ENCODE measurements at places on chromosomes 2 and 18. TPM values are rescaled to one million over a fixed set of nuclear protein-coding genes. Genes with fewer than 3 reads are reported as not detected.

HTR2B gene
- 9.2 TPM for total RNA-seq

OSBPL1A gene
- total RNA-seq, result 35.1 TPM

SPP2 gene
- total RNA-seq, result not detected

CFAP65 gene
- not detected for total RNA-seq

FRZB gene
- total RNA-seq, result 203 TPM

RESP18 gene
- total RNA-seq, result not detected

GBX2 gene
- total RNA-seq, result not detected

SERPINB4 gene
- total RNA-seq, result not detected

DNA sequence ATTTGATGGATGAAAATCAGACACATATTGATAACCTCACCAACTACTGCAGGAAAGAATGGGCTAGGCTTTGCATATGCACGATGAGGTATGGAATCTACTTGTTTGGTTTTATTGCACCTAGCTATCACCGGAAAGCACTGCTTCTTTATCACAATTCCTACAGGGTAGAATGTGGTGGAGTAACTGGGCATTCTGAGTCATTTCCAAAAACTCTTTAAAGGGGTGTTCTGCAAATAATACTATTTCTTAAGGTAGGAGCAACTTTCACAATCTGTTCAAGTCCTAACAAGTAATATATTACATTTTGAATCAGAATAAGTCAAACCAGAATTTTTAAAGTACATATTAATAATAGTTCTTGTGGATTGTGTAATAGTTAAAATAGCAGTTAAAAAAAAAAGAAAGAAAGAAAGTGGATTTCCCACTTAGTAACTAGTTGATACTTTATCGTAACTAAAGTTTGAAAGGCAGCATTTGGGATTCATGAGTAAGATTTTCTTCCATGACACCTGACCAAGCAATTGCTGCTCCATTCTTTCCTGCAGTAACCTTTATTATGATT is 40.5 kb downstream of the INO80C start:
- peaks cover 42% of the 10 kb centered on the region for H3K4me1 ChIP-seq
- H3K27ac ChIP-seq, result no peak overlapping the region
- H3K36me3 ChIP-seq, result no peaks in the 10 kb centered on the region
- H3K4me3 ChIP-seq, result no peak overlapping the region
- no peaks in the 10 kb centered on the region for H3K27me3 ChIP-seq
- no peak for DNase-seq

DNA sequence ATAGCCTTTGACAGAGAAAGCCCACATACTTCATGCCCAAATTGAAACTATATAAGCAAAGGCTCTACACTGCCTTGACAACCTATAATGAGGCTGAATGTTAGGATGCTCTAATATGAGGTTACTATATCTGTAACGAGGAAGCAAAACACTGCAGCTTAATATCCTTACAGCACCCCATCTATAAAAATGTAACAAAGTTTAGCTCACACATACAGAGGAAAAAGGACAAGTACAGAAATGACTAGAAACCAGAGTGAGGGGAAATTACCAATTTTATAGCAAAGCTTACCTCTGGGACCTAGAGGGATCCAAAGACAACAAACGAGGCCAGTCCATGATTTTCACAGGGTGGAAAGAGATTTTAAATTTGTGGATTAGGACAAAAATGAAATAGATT is 138.5 kb downstream of the COL4A4 start:
- peaks cover 5% of the 10 kb centered on the region for H3K36me3 ChIP-seq
- no peak for DNase-seq
- no peaks in the 10 kb centered on the region for H3K27me3 ChIP-seq
- H3K4me3 ChIP-seq, result no peak overlapping the region
- H3K4me1 ChIP-seq, result no peaks in the 10 kb centered on the region
- no peak overlapping the region for H3K27ac ChIP-seq

DNA sequence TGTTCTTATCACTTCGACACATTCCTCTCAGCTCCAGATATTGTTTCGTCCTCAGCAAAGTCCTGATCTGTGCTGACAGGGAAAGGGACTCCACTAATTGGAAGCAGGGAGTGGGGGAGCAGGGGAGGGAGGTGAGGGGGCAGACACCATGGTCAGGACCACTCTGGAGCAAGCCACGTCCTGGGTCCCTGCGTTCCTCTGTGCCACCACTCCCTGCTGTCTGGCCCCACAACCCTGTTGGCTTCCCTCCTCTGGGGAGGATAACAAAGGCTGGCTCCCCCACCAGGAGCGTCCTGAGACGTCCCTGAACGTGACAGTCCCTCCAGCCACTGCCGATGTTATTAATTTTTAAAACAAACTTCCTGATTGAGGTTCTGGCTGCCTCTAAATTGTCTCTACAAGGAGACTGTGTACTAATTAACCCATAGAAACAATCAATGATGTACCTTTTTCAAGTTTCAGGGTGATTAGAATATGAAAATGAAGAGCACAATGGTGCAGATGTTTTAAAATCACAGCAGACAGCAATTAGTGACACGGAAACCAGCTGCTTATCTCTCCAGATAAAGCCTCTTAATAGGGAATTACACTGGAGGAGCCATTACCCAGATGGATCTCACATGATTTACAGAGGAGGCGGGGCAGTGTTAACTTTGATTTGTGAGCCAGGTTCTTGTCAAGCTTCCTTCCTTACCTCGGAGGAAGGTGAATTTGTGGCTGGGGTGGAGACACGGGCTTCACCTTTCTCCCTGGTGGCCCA is 257.5 kb downstream of the SETBP1 start:
- no peaks in the 10 kb centered on the region for H3K36me3 ChIP-seq
- H3K4me1 ChIP-seq, result peaks cover 3% of the 10 kb centered on the region
- H3K27ac ChIP-seq, result no peak overlapping the region
- no peak for DNase-seq
- no peak overlapping the region for H3K4me3 ChIP-seq

- DNase-seq, result no peak
- H3K27ac ChIP-seq, result no peak overlapping the region
- H3K4me3 ChIP-seq, result no peak overlapping the region
- no peaks in the 10 kb centered on the region for H3K36me3 ChIP-seq
- peaks cover 66% of the 10 kb centered on the region for H3K4me1 ChIP-seq
Measured at GRCh38 chr18:9931146-9931545, 17.3 kb downstream of the VAPA start.

- H3K27ac ChIP-seq, result no peak overlapping the region
- no peak for DNase-seq
- peaks cover 18% of the 10 kb centered on the region for H3K4me1 ChIP-seq
- no peak overlapping the region for H3K4me3 ChIP-seq
- H3K27me3 ChIP-seq, result no peaks in the 10 kb centered on the region
- no peaks in the 10 kb centered on the region for H3K36me3 ChIP-seq
Measured at GRCh38 chr18:46939337-46939963, 22.0 kb downstream of the KATNAL2 start.

GRCh38 chr2:38598991-38599295 is 3.8 kb downstream of the HNRNPLL start:
- H3K27me3 ChIP-seq, result no peaks in the 10 kb centered on the region
- peaks cover 45% of the 10 kb centered on the region for H3K4me1 ChIP-seq
- no peaks in the 10 kb centered on the region for H3K36me3 ChIP-seq
- no peak for DNase-seq

- no peaks in the 10 kb centered on the region for H3K36me3 ChIP-seq
- no peaks in the 10 kb centered on the region for H3K27me3 ChIP-seq
- peaks cover 8% of the 10 kb centered on the region for H3K4me1 ChIP-seq
- H3K4me3 ChIP-seq, result no peak overlapping the region
Measured at GRCh38 chr2:54052825-54053718, 62.3 kb upstream of the ACYP2 start.

GRCh38 chr2:56981554-56981953 is 797.8 kb downstream of the CCDC85A start:
- H3K36me3 ChIP-seq, result no peaks in the 10 kb centered on the region
- H3K4me1 ChIP-seq, result no peaks in the 10 kb centered on the region
- no peak overlapping the region for H3K4me3 ChIP-seq
- DNase-seq, result no peak
- no peaks in the 10 kb centered on the region for H3K27me3 ChIP-seq
- H3K27ac ChIP-seq, result no peak overlapping the region

GRCh38 chr2:168216351-168217005 is 30.9 kb downstream of the STK39 start:
- H3K27me3 ChIP-seq, result no peaks in the 10 kb centered on the region
- no peaks in the 10 kb centered on the region for H3K36me3 ChIP-seq
- no peak overlapping the region for H3K4me3 ChIP-seq
- no peak overlapping the region for H3K27ac ChIP-seq
- no peak for DNase-seq
- H3K4me1 ChIP-seq, result peaks cover 21% of the 10 kb centered on the region

- H3K36me3 ChIP-seq, result no peaks in the 10 kb centered on the region
- peak within 1 kb of the TSS; percentile 95 for H3K4me3 ChIP-seq
- peak within 1 kb of the TSS; percentile 98 for H3K27ac ChIP-seq
- DNase-seq, result peak; percentile 47
Measured at GRCh38 chr2:73112913-73113854, at the start of gene RAB11FIP5. Gene RAB11FIP5 (minus strand): TSS chr2:73112948. CDS start chr2:73112777, 171 bp downstream.

GRCh38 chr18:48475635-48476549 is 62.9 kb upstream of the CTIF start:
- no peaks in the 10 kb centered on the region for H3K36me3 ChIP-seq
- H3K27me3 ChIP-seq, result no peaks in the 10 kb centered on the region
- no peak overlapping the region for H3K27ac ChIP-seq
- peaks cover 4% of the 10 kb centered on the region for H3K4me1 ChIP-seq
- DNase-seq, result no peak

DNA sequence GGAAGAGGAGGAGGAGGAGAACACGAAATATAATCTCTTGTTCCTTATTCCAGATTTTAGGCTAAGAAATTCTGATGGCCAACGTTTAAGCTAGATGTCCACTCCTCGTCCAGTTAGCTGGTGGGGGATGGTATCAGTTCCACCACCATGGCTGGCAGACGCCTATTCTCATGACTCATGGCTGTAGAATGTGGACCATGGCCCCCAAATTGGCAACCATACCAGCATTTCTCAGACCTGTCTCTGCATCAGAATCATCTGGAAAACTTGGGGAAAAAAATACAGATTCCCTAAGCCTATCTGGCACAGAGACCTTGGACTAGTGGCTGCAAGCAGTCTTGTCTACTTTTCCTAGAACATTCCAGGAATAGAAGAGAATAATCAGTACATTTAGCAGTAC is 267.7 kb upstream of the SIX2 start:
- H3K4me1 ChIP-seq, result peaks cover 55% of the 10 kb centered on the region
- peak overlapping the region; percentile 38 for H3K27ac ChIP-seq

Measured in thoracic aorta (tissue), 2 donors.